ENCODE measurements at places on chromosomes 5 and 9. TPM values are rescaled to one million over a fixed set of nuclear protein-coding genes. Genes with fewer than 3 reads are reported as not detected.

The CNTLN gene
- total RNA-seq = not detected

The TPPP gene
- total RNA-seq = not detected

GRCh38 chr5:419970-420369 is 23.0 kb upstream of the EXOC3 start:
- no peaks in the 10 kb centered on the region for H3K36me3 ChIP-seq
- DNase-seq = no peak
- H3K4me1 ChIP-seq = peaks cover 14% of the 10 kb centered on the region
- no peak overlapping the region for H3K4me3 ChIP-seq
- H3K27ac ChIP-seq = no peak overlapping the region

The FIBCD1 gene
- total RNA-seq = 0.95 TPM

GRCh38 chr5:43008363-43009153 is 31.6 kb downstream of the ANXA2R start:
- DNase-seq = no peak
- H3K36me3 ChIP-seq = no peaks in the 10 kb centered on the region
- H3K4me3 ChIP-seq = peak overlapping the region; percentile 67
- no peaks in the 10 kb centered on the region for H3K27me3 ChIP-seq

The OMD gene
- total RNA-seq = not detected

DNA sequence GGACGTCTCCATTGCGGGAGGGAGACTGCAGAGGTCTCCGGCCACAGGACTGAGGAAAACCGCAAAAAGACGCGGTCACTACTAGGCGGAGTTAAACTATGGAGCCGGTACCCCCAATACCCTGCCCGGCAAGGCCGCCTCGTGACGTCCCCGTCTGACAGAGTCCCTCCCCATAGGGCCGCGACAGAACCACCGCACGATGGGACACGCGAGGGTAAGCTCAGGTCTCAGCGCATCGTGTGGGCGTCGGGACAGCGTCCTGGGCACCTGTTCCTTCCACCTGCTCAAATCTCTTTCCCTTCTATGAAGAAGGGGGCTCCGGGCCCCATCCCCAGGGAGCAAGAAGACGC is 35.2 kb upstream of the GLDC start:
- H3K27me3 ChIP-seq = no peaks in the 10 kb centered on the region
- DNase-seq = no peak
- no peaks in the 10 kb centered on the region for H3K36me3 ChIP-seq
- peak overlapping the region; percentile 88 for H3K4me3 ChIP-seq
- peak overlapping the region; percentile 99 for H3K27ac ChIP-seq

The ANKDD1B gene
- 0.87 TPM for total RNA-seq

The FGF18 gene
- not detected for total RNA-seq

- peaks cover 7% of the 10 kb centered on the region for H3K36me3 ChIP-seq
- no peaks in the 10 kb centered on the region for H3K4me1 ChIP-seq
- H3K27ac ChIP-seq = no peak overlapping the region
- no peaks in the 10 kb centered on the region for H3K27me3 ChIP-seq
- H3K4me3 ChIP-seq = no peak overlapping the region
- no peak for DNase-seq
Measured at GRCh38 chr5:14428302-14429081, 153.1 kb upstream of the OTULINL start.

The CDH6 gene
- total RNA-seq = not detected

DNA sequence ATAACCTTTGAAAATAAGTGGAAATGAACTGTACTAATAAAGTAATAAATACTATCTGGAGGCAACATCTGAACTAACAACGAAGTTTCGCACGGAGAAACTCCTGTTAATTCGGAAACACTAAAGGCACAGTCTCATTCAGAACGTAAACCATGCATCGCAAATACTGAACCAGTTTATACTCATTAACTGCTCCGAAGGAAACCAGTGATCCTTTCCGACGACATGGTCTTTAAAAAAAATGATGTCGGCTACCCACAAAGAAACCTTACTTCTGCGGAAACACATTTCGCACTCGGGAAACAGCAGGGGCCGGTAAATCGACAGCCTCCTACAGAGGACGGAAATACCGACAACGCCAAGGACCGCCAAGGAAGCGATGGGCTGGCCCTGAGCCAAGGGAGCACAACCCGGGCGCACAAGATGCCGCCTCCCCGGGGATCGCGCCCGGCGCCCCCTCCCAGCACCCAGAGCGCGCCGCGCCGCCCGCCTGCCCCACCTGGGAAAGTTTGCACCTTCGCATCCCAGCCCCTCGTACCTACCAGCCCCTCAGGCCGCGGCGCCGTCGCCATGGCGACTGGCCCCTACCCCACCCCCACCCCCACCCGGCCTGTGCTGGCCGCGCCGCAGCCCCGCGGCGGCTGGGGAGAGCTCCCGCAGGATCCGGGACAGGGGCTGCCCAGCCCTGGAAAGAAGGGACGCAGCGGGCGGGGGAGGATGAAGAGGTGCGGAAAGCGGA is 732 bp downstream of the PRKAA1 start:
- no peaks in the 10 kb centered on the region for H3K36me3 ChIP-seq
- no peaks in the 10 kb centered on the region for H3K4me1 ChIP-seq
- no peaks in the 10 kb centered on the region for H3K27me3 ChIP-seq
- peak; percentile 16 for DNase-seq
- H3K27ac ChIP-seq = no peak overlapping the region
- H3K4me3 ChIP-seq = peak overlapping the region; percentile 84

The SPATA31C1 gene
- total RNA-seq = not detected

DNA sequence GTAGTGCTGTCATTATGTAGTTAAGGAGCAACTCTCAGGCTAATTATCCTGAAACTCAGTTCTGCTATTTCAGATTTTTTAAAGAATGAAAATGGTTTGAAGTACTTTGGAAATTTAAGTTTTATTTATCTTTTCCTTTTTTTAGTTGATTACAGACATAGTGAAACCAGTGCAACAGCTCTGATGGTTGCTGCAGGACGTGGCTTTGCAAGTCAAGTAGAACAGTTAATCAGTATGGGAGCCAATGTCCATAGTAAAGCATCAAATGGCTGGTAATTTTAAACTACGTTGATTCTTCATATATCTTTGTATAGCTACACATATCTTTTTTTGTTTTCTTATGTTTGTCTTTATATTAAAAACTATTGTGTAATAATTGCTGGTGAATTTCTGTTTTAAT is 34.9 kb downstream of the YTHDC2 start:
- no peaks in the 10 kb centered on the region for H3K4me1 ChIP-seq
- H3K27ac ChIP-seq = no peak overlapping the region
- no peaks in the 10 kb centered on the region for H3K27me3 ChIP-seq
- no peak for DNase-seq
- H3K4me3 ChIP-seq = no peak overlapping the region

DNA sequence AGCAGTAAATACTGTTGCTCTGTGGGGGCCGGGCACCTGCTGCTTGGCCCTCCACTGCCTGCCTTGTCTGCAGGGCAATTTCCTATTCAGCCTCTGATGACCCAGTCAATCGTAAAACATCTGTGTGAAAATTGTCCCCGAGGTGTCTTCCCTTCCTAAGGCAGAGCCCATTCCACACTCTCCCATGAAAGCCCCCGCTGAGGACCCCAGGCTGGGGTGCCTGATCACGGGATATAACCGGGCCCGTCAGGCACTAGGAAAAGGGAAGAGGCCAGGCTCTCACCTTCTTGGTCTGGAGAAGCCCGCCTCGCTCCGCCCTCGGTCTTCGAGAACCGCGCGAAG is 27.2 kb upstream of the SCGB3A1 start:
- H3K36me3 ChIP-seq = no peaks in the 10 kb centered on the region
- no peak overlapping the region for H3K4me3 ChIP-seq
- no peaks in the 10 kb centered on the region for H3K27me3 ChIP-seq
- DNase-seq = no peak
- H3K4me1 ChIP-seq = no peaks in the 10 kb centered on the region
- H3K27ac ChIP-seq = no peak overlapping the region

GRCh38 chr5:5881294-5881693 is 458.8 kb downstream of the ICE1 start:
- DNase-seq = no peak
- no peaks in the 10 kb centered on the region for H3K4me1 ChIP-seq
- no peak overlapping the region for H3K27ac ChIP-seq

- no peak for DNase-seq
- H3K27ac ChIP-seq = no peak overlapping the region
- H3K4me3 ChIP-seq = no peak overlapping the region
- H3K4me1 ChIP-seq = no peaks in the 10 kb centered on the region
Measured at GRCh38 chr9:123131993-123132392, 98.5 kb downstream of the GPR21 start.

DNA sequence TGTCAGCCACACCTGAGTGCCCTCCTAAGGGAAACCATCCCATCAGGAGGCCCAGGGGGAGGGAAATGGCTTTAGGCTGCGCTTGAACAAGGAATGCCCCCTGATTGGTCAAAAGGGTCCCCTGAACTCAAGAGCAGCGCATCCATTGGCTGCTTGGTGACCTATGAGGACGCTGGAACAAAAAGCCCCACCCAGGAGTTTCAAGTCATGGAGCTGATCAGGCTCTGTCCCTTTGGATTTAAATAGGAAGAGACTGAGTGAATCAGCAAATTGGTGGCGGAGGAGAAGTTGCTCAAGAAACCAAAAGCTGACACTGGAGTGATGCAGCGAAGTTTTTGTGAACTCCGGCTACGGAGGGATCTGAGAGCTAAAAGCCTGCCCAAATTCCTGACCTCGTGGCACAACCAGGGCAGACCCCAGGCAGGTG is 66.7 kb downstream of the SMIM23 start:
- DNase-seq = no peak
- no peak overlapping the region for H3K27ac ChIP-seq
- H3K27me3 ChIP-seq = no peaks in the 10 kb centered on the region
- H3K4me1 ChIP-seq = no peaks in the 10 kb centered on the region

GRCh38 chr5:132510076-132510475 is 19.5 kb upstream of the IRF1 start:
- H3K27me3 ChIP-seq = no peaks in the 10 kb centered on the region
- no peaks in the 10 kb centered on the region for H3K36me3 ChIP-seq
- DNase-seq = no peak
- H3K4me1 ChIP-seq = peaks cover 9% of the 10 kb centered on the region

The BAAT gene
- total RNA-seq = 0.26 TPM

- peaks cover 8% of the 10 kb centered on the region for H3K4me1 ChIP-seq
- H3K4me3 ChIP-seq = peak overlapping the region; percentile 84
- H3K27me3 ChIP-seq = no peaks in the 10 kb centered on the region
- no peaks in the 10 kb centered on the region for H3K36me3 ChIP-seq
Measured at GRCh38 chr5:80254767-80255430, 949 bp downstream of the SERINC5 start.

- H3K27ac ChIP-seq = no peak overlapping the region
- H3K4me3 ChIP-seq = no peak overlapping the region
- DNase-seq = no peak
- H3K4me1 ChIP-seq = peaks cover 12% of the 10 kb centered on the region
Measured at GRCh38 chr5:72447751-72448150, 59.5 kb downstream of the ZNF366 start.

- H3K4me3 ChIP-seq = no peak overlapping the region
- no peaks in the 10 kb centered on the region for H3K4me1 ChIP-seq
- no peaks in the 10 kb centered on the region for H3K27me3 ChIP-seq
- H3K27ac ChIP-seq = no peak overlapping the region
- DNase-seq = no peak
- no peaks in the 10 kb centered on the region for H3K36me3 ChIP-seq
Measured at GRCh38 chr5:75632321-75632720, 21.1 kb downstream of the ANKDD1B start.

The BTNL8 gene
- total RNA-seq = not detected

DNA sequence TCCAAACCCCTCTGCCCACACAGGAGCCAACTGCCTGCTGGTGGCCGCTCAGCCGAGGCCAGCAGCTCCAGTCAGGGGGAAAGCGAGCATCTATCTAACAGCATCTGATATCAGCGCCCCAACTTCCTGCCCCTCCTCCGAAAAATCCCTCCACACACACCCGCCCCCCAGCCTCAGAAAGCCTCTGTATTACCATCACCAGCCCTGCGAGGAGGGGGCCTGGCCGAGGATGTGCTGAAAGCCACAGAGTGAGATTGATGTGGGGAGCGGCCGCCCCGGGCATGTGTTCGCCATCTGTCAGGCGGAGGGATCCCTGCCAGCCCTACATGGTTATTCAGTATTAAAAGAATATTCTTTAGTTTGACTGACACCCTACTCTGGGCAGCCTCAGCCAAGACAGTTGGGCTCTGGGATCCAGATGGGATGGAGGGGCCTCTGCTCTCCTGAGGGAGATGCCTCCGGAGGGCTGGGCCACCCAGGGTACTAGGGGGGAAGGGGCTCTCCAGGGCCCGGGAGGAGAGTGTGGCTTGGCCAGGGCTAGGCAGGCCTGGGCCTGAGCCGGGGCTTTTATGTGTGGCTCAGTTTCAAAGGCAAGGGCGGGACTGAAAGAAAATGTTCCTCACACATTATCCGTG is 98.0 kb downstream of the HSD17B3 start:
- no peaks in the 10 kb centered on the region for H3K4me1 ChIP-seq
- DNase-seq = no peak
- no peak overlapping the region for H3K4me3 ChIP-seq

GRCh38 chr5:99926463-99926862 is 608.7 kb upstream of the FAM174A start:
- H3K27ac ChIP-seq = no peak overlapping the region
- no peak for DNase-seq
- no peaks in the 10 kb centered on the region for H3K4me1 ChIP-seq
- H3K36me3 ChIP-seq = no peaks in the 10 kb centered on the region
- H3K27me3 ChIP-seq = no peaks in the 10 kb centered on the region

The TRIM32 gene
- 23.8 TPM for total RNA-seq

The GPX3 gene
- 0.38 TPM for total RNA-seq

GRCh38 chr5:142201471-142201887 is 92.9 kb downstream of the NDFIP1 start:
- H3K27ac ChIP-seq = no peak overlapping the region
- H3K4me3 ChIP-seq = no peak overlapping the region
- no peak for DNase-seq
- peaks cover 1% of the 10 kb centered on the region for H3K27me3 ChIP-seq

The CDX1 gene
- not detected for total RNA-seq

The CXCL14 gene
- total RNA-seq = not detected

DNA sequence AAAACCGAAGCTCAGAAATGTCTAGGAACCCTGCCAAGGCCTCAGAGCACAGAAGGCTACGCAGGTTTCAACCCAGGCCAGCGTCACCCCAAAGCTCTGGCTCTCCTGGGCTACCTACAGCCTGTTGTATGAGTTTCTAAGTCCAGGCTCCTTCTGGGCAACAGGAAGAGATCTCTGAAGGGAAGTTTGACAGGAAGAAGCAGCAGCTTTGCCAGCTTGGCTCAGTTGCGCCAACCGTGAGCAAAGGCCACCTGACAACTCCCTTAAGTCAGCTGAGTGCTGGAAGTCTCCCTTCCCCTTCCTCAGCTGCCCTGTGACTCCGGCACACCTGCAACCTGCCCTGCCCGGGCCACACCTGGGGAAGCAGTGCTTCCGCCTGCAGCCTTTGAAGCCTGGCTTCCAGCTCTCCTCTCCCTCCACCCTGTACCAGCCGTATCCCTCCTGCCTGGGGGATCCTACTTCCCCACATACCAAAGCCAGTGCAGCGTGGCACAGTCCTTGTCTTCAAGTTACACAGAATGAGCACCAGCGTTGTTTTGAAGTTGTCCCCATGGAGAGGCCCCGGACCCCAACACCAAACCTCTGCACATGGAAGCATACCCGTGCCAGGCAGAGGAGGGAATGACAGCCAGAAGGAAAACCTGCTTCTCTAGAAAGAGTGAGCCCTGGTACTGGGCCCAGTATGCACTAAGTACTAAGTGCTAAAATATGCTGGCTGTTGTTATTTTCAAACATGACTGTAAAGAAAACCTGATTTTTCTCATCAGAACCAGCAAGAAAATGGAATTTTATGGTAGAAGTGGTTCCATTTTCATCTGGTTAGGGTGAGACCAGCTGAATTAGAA is 36.5 kb downstream of the SHB start:
- H3K4me3 ChIP-seq = no peak overlapping the region
- no peaks in the 10 kb centered on the region for H3K27me3 ChIP-seq
- no peak for DNase-seq
- no peaks in the 10 kb centered on the region for H3K36me3 ChIP-seq
- H3K27ac ChIP-seq = no peak overlapping the region
- H3K4me1 ChIP-seq = peaks cover 5% of the 10 kb centered on the region
